A549 treated with AZD2906 at 1 μM for 4 hours (cell line): ENCODE measurements at places on chromosomes 7 and 10. TPM values are rescaled to one million over a fixed set of nuclear protein-coding genes. Genes with fewer than 3 reads are reported as not detected.

HOXA13 gene
- total RNA-seq, result 1.7 to 2.4 TPM (median 2.2 TPM) in 5 replicates

PTPRZ1 gene
- total RNA-seq, result 0.02 TPM in 1 of 5 replicates, not detected in the others

ZNF33A gene
- 6.8 to 8.4 TPM (median 7.9 TPM) in 5 replicates for total RNA-seq

HOXA6 gene
- total RNA-seq, result 1.1 to 1.8 TPM (median 1.4 TPM) in 5 replicates

WNT2 gene
- total RNA-seq, result 0.05 TPM in 1 of 5 replicates, not detected in the others

TMEM60 gene
- 25.4 to 28.0 TPM (median 26.9 TPM) in 5 replicates for total RNA-seq

EPHA1 gene
- 0.05 TPM in 1 of 5 replicates, not detected in the others for total RNA-seq

ENKUR gene
- total RNA-seq, result 0.19 to 0.65 TPM (median 0.33 TPM) in 5 replicates

HEPACAM2 gene
- not detected in 5 replicates for total RNA-seq
